ENCODE measurements at places on chromosomes 2 and 18. TPM values are rescaled to one million over a fixed set of nuclear protein-coding genes. Genes with fewer than 3 reads are reported as not detected.

GRCh38 chr2:85524336-85524908 lies 14.5 kb upstream of the MAT2A start:
- no peak for DNase-seq

DNA sequence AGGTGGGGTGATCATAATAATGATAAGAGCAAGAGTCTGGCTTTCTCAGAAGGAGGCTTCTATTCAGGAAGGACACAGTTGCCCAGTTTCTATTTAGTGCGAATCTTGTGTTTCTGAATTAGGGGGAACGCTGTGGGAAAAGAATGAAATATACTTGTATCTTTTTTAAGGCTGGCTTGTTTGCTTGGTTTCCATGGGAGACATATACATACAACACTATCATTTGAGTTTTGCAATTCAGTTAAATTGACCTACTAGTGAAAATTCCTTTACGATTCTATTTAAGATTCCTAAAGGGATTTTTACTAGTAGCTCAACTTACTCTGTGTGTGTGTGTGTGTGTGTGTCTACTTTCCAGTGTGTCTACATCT lies 24.7 kb upstream of the ANKRD62 start:
- no peak for DNase-seq

- peak; percentile 92 for DNase-seq
Measured at GRCh38 chr2:69816923-69817542, 12.4 kb upstream of the GMCL1 start.

GRCh38 chr2:128597121-128597762 lies 278.6 kb upstream of the HS6ST1 start:
- DNase-seq: no peak

DNA sequence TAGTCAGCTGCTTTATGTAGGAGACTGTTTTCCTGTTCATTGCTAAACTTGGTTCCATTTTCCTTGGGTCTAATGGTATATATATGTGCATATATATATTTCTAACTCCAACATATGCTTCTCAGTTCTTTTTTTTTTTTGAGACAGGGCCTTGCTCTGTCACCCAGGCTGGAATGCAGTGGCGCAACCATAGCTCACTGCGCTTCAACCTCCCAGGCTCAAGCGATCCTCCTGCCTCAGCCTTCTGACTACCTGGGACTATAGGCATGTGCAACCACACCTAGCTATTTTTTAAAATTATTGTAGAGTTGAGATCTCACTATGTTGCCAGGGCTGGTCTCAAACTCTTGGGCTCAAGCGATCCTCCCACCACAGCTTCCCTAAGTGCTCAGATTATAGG lies 22.1 kb downstream of the STPG4 start:
- no peak for DNase-seq

- no peak for DNase-seq
Measured at GRCh38 chr2:68762665-68763064, 28.1 kb downstream of the ARHGAP25 start.

DNA sequence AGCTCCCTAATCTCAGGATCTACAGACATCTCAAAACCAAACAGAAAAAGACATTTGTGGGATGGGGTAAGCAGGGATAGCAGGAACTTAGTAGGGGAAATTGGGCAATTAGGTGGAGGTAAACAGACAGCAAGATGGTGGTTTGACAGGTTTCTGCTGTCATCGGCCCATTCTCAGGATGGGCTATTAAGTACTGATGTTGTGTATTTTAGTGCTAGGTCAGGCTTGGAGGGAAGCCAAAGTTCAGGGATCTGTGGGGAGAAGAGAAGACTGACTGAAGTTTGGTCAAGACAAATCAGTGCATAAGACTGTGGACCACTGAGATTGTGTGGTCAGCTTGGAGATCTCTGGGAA lies 96.8 kb upstream of the THUMPD2 start:
- DNase-seq: no peak

DNA sequence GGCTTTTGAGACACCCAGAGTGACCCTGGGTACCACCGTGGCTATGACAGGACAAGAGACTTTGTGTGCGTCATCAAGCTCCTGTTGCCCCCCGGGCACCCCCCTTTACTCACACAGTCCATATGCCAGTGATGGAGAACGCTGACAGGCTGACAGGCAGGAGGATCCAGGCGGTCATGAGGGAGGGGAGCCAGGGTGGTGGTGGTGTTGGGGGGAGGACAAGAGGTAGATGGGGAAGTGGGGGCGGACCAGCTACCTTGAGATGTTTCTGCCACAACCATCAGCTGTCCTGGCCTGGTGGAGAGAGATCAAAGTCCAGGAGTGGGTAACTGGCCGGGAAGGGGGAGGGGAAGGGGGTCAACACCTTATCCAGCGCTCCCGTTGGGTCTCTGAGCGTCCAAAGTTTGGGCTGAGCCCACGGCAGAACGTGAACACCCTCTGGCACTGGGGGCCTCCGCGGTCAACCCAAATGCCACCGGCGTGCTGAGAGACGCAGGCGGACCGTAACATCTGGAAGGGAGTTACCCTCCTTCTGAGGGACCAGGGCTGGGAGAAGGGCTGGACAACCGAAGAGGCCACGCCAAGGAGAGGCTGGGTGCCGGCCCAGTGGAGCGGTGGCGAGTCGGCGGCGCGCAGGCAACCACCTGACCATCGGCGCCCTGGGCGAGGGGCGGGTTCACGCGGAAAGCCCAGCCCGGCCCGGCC lies 575 bp downstream of the TMEM150A start:
- peak; percentile 58 for DNase-seq

DNA sequence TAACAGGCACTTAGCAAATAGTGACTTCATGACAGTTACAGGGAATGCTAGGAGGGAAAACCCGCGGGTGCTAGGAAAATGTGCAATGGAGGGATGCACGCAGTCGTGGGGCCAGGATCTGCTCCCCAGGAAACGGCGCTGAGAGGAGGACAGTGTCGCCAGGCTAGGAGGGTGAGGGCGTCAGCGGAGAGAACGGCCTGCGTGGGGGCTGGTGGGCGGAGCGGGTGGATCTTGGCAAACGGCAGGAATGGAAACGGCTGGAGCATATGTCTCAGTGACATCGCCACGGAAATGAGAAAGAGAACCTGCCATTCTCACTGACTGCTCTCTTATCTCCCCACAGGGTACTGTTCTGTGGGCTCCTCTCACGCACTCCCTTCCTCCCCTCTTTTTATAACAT lies 478.5 kb upstream of the ID2 start:
- no peak for DNase-seq

- DNase-seq: no peak
Measured at GRCh38 chr18:79614211-79614955, 65.2 kb upstream of the CTDP1 start.

- peak; percentile 73 for DNase-seq
Measured at GRCh38 chr2:72993147-72993932, 76.0 kb downstream of the EMX1 start.

DNA sequence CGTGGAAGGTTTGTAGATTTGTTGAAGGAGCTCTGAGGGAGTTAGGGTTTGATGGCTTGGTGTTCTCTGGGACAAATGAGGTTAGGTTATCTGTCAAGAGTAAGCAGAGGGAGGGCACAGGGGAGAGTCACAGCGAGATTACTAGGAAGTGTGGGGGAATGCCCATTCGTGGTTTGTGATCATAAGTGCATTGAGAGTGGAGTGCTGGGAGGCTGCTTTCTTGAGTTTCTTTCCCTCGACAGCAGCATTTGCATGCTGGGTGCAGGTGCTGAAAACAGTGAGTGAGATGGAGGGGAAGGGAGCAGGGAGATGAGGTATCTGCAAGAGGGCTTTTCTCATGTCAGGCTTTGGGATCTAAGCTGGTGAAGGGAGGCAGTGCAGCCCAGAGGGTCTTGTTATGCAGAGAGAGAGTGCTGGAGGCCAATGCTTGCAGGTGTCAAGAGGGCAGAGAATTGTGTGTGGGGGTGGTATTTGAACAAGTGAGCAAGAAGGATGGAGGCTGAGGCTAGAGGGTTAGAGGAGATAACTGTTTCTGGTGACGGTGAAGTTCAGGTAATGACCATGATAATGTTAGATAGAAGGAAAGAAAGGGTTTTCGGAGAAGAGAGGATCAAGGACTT lies 8.8 kb downstream of the RALB start:
- DNase-seq: no peak

- no peak for DNase-seq
Measured at GRCh38 chr18:24530630-24531111, 70.2 kb downstream of the HRH4 start.

- no peak for DNase-seq
Measured at GRCh38 chr2:12809526-12809925, 92.8 kb downstream of the TRIB2 start.

DNA sequence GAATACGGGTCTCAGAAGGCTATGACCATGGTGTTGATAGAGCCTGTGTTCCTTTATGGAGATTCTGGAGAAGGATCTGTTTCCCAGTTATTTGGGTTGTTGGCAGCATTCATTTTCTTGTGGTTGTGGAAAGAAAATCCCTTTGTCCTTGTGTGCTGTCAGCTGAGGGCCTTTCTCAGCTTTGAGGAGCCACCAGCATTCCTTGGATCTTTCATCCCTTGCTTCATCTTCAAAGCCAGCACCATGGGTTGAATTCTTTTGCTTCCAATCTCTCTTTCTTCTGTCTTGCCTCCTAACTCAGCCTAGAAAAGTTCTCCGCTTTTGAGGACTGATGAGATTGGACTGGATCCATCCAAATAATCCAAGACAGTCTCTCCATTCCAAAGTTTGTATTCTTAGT lies 103.2 kb upstream of the MMADHC start:
- DNase-seq: no peak

DNA sequence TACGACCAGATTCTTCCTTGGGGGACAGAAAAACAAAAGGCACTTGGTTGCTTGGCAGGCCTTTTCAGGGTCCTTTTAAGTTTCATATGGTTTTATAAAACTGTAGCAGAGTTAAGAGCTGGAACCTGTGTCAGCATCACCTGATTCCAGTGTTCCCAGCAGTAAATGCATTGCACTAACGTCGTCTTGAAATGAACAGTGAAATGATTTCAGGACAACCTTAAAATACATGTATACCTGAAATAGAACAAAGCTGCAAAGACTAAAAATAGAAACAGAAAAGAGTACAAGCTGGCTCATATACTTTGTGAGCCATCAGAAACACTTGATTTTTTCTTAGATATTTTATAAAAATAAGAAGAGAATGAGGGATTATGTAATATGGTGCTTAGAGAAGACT lies 51.9 kb downstream of the ACSL3 start:
- DNase-seq: no peak

GRCh38 chr2:199707593-199708185 lies 143.3 kb downstream of the FTCDNL1 start:
- DNase-seq: peak; percentile 6

DNA sequence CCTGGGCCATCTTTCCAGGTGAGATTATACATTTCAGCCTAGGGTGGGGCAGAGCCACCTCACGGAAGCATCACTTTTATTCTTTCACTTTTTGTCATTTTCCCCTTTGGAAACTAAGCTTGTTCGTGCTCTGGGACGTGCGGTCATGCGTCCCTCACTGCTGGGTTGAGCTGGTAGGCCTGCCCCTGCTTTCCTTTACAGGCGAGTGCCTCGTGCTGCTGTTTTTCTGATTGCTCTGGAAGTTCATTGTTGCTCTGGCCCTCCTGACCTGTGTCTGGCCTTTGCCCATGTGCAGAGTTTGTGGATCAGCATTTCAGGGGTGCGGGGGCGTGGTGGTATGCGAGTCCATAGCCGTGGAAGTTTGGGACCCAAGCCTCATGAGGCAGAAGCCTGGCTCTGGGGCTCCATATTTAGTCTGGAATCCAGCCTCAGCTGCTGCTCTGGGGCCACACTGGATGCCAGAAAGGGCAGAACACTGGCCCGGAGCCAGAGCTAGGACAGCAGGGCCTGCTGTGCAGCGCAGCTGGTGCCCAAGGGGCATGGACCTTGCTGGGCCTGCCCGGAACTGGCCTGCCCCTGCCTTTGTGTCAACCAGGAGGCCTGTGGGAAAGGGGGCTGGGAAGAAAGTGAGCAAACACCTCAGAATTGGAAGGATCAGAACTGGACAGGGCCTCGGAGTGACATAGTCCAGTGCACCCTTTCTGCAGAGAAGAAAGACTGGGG lies 51.1 kb downstream of the CTIF start:
- no peak for DNase-seq

DNA sequence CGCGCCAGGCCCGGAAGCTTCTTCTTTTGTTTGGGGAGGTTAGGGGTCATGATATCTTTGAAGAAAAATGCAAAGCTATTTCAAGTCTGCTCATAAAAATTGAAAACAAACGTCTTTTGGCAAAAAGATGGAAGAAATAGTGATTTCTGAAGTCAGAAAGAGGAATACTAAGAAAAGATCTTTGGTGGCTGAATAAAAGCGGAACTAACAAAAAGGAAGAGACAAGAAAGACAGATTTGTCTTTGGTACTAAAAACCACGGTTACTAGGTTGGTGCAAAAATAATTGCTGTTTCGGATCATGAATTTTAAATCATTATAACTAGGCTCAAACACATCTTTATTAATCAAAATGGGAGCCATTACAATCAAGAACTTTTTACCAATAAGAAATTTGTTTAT lies 164.6 kb upstream of the TRIB2 start:
- DNase-seq: no peak

- DNase-seq: no peak
Measured at GRCh38 chr2:217362286-217362685, 502.4 kb upstream of the TNP1 start.

- DNase-seq: peak; percentile 67
Measured at GRCh38 chr2:17878281-17879136, at the start of gene KCNS3. Gene KCNS3 (plus strand): TSS chr2:17878667. CDS start chr2:17931009, 52,342 bp downstream.

- no peak for DNase-seq
Measured at GRCh38 chr2:10778724-10779115, 33.9 kb downstream of the PDIA6 start.

GRCh38 chr2:197274349-197274748 lies 36.2 kb downstream of the ANKRD44 start:
- no peak for DNase-seq

- DNase-seq: no peak
Measured at GRCh38 chr2:42319265-42319664, 41.8 kb downstream of the COX7A2L start.

- DNase-seq: no peak
Measured at GRCh38 chr18:49788327-49788898, 24.9 kb downstream of the ACAA2 start.

DNA sequence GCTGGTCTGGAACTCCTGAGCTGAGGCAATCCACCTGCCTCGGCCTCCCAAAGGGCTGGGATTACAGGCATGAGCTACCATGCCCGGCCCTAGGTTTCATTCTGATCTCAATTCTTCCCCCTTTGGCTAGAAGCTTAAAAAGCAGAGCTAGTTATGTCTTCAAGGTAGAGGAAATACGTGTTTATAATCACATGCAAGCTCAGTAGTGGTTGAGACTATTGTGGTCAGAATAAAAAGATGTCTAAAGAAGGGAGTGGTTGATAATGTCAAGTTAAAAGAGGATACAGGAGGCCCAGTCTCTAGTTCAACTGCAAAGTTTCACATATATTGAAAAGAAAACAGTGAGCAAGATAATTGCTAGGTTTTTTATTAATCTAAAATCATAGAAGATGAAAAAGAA lies 807.8 kb upstream of the ACVR2A start:
- no peak for DNase-seq

The MAPRE2 gene
- total RNA-seq: 25.9 TPM

The ABI2 gene
- total RNA-seq: 24.9 TPM

The HAAO gene
- total RNA-seq: not detected

The IL36B gene
- not detected for total RNA-seq

The KCNK3 gene
- total RNA-seq: not detected

The EXOC6B gene
- 21.8 TPM for total RNA-seq
